B cell (primary cell): ENCODE measurements at places on chromosomes 6 and 20. TPM values are rescaled to one million over a fixed set of nuclear protein-coding genes. Genes with fewer than 3 reads are reported as not detected.

DNA sequence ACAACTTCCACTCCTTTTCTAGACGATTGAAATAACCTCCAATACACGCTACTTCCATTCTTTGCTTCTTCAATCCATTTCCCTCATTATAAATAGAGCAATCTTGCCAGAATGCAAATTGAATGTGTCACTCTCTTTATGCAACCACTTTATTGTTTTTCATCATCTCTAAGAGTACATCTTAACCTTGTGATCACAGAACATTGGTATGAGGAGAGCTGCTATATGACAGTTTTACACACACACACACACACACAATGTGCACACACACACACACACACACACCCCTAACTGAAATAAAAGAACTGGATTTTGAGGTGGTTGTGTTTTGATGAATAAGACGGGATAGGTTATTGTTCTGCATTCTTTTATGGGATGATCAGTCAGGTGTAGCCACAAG, 187.0 kb downstream of the HDGFL1 start:
- DNase-seq, result no peak

DNA sequence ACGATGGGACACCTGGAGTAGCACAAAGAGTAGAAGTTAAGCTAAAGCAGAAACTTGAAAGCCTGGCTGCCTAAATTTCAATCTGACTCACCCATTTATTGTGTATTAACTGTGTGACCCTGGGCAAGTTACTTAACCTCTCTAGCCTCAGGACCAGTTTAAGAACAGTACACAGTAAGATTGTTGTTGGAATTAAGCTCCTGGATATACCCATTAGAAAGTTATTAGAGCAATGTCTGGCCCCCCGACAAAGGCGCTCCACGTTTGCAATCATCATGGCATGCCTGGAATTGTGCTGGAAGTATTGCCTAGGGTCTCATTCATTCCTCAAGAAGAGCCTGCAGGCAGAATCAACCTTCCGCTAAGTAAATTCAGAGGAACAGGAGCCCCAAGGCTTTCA, 1.4 kb downstream of the SDC4 start:
- no peak for DNase-seq

Gene FOXF2
- total RNA-seq, result not detected in 2 replicates

Gene MUC22
- not detected in 2 replicates for total RNA-seq

Gene GSTA1
- total RNA-seq, result not detected in 2 replicates

- DNase-seq, result no peak
These were observed 25.5 kb upstream of the PXDC1 start for GRCh38 chr6:3776881-3777507.

Gene TRIM40
- total RNA-seq, result not detected in 2 replicates

Gene ADA
- 34.2 and 34.3 TPM in 2 replicates for total RNA-seq

Gene NPBWR2
- 0.22 TPM in 1 of 2 replicates, not detected in the other for total RNA-seq

Gene TMC2
- not detected in 2 replicates for total RNA-seq

DNA sequence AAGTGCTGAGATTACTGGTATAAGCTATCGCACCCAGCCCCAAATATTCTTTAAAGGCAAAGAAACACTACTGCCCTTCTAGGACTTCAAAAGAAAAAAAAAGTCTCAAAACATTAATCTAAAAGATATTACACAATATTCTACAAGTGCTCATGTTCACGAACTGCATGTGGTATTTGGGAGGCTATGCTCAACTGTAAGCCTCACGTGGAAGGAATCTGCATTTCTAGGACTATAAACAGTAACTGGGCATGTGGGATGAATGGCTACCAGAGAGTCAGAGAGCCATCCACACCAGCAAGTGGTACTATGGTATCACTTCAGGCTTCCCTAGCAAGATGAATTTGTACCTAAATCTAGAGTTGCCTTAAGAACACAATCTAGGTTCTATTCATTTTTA, 50.0 kb downstream of the FKBP5 start:
- no peak for DNase-seq

Gene MUC21
- total RNA-seq, result not detected in 2 replicates

Gene IRF4
- 129 and 142 TPM in 2 replicates for total RNA-seq

GRCh38 chr20:38269040-38269439, 8.5 kb upstream of the KIAA1755 start:
- DNase-seq, result no peak

Gene TLDC2
- total RNA-seq, result not detected in 2 replicates

DNA sequence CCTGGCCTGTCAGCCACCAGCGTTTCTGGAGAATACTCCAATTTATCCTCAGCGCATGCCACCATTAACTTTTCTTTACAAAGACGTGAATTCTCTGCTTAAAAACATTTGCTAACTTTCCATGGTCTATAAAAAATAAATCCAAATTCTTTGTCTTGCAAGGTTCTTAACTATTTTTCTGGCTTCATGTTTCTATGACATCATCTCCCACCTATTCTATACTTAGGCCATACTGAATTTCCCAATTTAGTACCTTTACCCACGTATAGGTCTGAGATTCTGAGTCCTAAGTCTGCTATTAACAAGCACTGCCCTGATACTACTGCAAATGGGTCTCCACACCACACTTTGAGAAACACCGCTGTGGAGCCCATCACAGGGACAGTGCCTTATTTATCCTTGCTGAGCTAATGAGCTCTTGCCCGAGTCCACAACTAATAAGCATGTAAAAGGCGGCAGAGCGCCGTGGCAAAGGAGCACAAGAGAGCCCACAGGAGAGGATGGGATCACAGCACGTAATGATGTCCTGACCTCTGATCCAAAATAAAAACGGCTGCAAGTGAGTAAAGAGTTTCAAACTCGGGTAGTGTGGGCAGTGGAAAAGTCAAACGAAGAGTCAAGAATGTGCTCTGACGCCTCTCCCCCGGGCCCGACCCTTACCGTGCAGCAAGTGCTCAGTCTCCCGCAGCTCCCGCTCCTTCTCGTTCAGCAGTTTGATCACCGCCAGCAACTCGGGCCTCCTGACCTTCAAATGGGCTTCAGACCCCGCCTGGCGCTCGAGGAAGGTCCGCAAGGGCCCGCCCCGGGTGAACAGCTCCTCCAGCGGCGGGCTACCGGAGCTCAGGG, 519 bp downstream of the MTRF1L start:
- DNase-seq, result peak; percentile 46

DNA sequence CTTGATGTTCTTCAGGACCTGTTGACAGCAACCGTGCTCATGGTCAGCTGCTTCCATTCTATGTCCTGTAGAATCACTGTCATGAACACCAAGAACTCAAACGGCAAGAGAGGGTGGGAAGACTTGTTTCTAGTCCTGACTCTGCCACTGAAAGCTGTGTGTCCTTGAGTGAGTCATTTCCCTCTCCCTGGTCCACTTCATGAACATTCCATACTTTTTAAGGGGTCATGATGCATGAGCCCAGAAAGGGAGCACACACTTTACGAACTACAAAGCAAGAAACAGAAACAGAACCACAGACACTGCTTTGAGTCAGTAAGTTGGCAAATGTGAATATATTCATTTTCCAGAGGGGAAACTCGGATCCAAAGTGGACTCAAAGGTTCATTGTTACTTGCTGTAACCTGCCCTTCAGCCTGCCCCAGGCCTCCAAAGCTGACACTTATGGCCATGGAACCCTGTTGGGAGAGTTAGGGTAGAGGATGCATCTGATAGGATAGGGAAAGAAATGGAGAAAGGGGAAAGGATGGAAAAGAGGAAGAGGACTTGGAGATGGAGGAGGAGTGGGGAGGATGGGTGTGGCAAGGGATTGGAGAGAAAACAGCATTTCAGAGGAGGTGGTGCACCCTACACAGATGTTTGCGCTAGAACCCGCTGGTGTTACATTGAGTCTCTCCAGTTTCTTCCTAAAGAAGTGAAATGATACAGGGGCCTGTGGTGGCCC, 129.8 kb downstream of the FOXO3 start:
- no peak for DNase-seq

- DNase-seq, result no peak
These were observed 7.7 kb downstream of the CDK5RAP1 start for GRCh38 chr20:33393609-33394008.

GRCh38 chr6:80181352-80182081, 75.0 kb downstream of the BCKDHB start:
- no peak for DNase-seq

Gene CYP39A1
- not detected in 2 replicates for total RNA-seq

GRCh38 chr6:31193206-31193605, 22.7 kb upstream of the POU5F1 start:
- DNase-seq, result no peak

GRCh38 chr6:12246900-12247299, 43.3 kb upstream of the EDN1 start:
- DNase-seq, result no peak

GRCh38 chr20:44723391-44723790, 8.2 kb downstream of the CCN5 start:
- no peak for DNase-seq

Gene PRDM1
- total RNA-seq, result 6.9 and 8.5 TPM in 2 replicates

DNA sequence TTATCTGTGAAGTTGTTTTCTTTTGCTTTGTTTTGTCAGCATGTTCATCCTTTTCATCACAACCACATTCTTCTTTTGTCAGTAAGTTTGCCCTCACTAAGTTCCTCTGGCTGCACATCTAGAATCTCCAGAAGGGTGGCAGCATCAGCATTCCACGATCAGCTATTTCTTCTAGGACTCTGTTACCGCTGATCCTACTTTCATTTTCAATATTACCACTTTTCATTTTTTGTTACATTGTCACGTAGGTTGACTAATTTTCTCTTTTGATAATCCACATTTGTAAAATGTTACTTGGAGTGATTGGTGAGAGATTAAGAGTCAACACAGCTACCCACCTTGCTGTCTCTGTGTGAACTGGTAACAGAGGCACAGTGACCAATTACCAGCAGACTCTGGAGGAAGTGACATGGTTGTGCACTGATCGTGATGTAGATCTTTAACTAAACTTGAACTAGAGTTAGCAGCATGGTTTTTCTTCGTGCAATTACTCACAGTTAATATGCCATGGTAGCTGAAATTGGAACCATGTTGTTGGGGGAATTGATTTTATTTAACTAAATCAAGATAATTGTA, 307.9 kb upstream of the SLC35B3 start:
- DNase-seq, result peak; percentile 7

DNA sequence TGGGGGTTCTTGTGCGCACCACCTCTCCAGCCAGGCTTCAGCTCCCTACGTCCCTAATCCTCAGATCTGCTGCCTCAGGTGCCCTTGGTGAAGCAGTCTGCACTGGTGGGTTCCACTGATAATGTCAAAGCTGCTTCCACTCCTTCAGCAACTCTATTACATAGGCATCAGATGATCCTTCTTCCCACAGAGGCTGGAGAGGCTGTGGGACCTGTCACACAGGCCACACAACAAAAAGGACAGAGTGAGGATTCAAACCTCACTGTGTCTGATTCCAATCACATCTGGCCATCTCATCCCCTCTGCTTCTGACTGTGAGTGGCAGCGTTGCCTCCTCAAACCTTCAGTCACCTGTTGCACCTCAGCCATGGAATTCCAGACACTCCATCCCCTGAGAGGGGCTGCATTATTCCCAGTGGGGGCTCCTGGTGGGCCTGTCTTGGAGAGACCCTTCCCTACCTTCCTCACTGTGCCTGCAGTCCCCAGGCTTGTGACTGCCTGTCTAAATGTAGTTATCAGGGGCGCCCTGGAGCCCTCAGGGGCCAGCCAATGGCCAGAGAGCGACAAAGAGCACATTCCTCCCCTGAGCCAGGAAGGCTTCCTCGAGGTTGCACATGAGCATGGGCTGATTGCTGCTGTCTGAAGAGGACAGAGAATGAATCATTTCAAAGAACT, 211.4 kb upstream of the ECI2 start:
- no peak for DNase-seq

GRCh38 chr6:164967102-164967501, 342.3 kb downstream of the C6orf118 start:
- DNase-seq, result no peak

- no peak for DNase-seq
These were observed 79.0 kb downstream of the IMPG1 start for GRCh38 chr6:75993236-75994162.

DNA sequence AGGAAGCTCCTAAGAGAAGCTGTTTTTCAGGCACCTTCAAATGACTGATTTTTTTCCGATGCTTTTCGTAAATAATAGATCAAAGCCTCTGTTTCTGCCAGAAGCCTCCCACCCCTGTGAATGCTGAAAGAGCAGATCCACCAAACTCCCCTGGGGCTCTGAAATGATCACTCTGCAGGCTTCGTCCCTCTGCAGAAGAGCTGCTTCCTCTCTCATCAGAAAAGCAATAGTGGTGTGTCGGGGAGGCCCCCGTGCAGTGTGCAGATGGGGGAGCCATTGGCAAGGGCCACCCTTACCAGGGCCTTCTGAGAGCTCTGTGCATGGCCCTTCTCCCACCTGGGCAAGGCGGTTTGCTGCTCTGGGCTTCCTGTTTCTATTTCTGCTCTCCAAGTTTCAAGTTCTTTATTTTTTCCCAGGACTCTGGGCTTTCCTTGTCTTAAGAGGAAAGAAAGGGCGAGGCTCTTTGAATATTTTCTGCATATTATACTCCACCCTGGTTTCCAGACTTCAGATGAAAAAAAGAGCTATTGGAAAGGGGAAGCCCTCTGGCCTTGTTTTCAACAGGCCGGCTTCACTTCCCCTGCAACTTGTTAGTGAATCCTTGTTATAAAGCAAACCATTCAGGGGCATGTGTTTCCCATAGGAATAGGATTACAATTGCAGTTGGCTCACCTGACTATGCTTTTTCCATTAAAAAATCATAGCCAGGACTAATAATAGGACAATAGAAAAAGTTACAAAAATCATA, 155.2 kb downstream of the TTLL2 start:
- DNase-seq, result no peak

- no peak for DNase-seq
These were observed 64.0 kb downstream of the THBS2 start for GRCh38 chr6:169189686-169190085.

DNA sequence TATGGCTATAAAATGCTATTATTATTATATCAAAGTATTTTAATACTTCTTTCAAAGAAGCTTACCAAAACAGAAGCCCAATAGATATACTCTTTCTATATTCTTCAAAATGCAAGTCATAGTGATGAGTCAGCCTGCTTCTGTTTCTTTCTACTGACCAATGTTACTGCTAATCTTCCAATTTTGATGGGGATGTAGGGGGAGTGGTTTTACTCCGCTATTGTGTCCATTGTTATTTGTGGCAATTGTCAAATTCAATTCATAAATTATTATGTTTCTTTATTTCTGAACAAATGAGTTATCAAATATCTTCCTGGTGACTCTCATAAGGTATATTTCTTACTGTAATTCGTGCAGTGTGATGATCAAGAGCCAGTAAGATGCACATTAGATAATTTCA, 221.5 kb upstream of the DEFB112 start:
- DNase-seq, result no peak
